ENCODE measurements at places on chromosomes 7 and 10.

- no peak for DNase-seq
Measured at GRCh38 chr7:47661051-47661714, 79.3 kb upstream of the TNS3 start.

DNA sequence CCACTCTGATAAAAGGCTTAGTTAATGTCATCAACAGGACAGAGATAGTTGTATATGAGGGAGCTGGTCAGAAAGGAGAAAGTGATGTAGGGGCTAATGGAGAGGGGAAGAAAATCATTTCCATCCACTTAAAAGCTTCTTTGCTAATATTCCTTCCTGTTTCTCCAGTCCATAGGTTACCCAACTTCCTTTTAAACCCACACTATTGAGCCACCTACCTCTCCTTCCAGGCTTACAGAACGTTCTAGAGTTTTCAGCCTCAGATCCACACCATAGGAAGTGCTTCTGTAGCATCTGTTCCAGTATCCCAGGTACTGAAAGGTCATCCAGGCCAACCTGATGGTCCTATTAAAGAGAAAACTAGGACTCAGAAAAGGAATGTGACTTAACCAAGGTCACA is 28.2 kb downstream of the STRIP2 start:
- DNase-seq, result no peak

DNA sequence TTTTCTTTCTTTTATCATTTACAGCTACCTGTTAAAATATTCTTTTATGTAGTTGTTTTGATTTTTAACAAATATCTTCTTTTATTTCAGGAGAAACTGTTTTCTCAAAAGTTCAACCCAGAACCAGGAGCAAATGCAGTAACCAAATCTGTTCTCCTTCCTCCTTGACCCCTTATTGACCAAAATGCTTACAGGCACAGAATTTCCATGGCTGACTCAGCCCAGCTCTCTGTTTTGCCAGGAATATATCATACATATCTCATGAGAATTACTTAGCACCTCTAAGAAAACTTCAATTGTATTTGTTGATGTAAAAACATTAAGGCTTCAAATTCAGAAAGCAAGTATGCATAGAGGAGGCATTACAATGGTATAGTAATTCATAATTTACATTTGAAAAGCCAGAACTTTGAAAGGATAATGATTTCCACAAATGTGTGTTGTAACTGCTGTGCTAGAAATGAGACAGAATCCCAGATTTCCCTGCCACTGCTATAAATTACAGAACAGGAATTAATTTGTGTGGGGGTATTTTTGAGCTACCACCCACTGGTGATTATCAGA is 2.2 kb downstream of the GSAP start:
- DNase-seq, result no peak

GRCh38 chr7:138622841-138623240 is 78.3 kb downstream of the SVOPL start:
- DNase-seq, result no peak

DNA sequence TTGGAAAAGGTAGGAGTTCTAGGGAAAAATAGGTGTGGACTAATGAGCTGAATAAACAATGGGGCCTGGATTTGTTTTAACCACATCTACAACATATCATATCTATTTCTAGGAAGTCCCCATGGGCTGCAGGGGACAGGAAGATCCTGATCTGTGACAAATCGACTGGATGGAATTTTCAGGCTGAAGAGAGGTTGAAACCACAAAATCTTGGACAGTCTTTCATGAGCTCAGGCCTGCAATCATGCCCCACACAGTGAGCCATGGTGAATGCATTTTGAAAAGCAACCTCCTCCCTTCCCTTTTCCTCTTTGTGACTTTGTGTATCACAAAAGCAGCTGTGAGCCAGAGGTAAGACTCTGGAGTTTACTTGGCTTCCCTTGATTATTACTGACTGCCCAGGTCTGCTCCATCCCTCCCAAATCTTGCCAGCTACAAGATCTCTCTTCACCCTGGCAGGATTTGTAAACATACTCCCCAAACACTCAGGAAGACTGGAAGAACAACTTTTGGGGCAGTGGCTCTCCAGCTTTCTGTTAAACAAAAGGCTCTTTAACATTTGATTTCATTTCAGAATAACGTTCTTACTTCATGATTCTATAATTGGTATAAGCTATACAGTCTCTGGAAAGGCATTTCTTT is 66.4 kb downstream of the ASAH2B start:
- DNase-seq, result no peak

DNA sequence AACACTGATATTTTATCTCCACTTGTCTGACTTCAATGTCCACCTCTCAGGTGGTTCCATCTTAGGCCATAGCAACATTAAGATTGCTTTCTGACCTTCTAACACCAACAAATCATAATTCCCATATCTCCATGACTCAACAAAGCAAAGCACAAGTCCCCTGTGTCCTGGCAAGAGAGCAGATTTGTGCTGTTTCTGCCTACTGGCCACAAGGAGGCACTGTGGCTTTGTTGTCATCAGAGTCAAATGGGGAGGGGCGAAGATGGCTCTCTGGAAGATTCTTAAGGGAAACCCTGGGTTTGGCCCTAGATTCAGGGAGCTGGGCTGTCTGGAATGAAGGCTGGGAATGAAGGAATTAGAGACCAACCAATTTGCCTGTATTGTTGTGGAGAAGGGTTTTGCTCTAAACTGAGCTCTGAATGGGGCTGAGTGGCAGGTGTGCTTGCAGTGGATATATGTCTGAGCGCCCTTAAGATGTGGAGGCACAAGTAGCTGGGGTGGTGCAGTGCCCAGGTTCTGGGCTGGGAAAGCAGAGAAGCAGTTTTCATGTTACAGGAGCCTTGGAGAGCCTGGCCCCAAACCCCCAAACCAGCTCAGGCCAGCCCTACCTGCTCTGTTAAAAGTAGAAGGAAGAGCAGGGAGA is 154.8 kb upstream of the PRSS58 start:
- DNase-seq, result peak; percentile 27

DNA sequence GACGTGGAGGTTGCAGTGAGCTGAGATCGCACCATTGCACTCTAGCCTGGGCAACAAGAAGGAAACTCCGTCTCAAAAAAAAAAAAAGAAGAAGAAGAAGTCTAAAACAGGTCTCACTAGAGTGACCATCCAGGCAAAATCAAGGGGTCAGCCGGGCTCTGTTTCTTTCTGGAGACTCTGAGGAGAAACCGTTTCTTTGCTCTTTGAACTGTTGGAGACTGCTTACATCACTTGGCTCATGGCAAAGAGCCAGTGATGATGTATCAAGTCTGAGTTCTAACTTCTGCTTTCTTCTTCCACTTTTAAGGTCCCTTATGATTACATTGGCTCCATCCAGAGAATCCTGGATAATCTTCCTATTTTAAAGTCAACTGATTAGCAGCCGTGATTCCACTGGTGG is 306.8 kb downstream of the WDR11 start:
- no peak for DNase-seq

DNA sequence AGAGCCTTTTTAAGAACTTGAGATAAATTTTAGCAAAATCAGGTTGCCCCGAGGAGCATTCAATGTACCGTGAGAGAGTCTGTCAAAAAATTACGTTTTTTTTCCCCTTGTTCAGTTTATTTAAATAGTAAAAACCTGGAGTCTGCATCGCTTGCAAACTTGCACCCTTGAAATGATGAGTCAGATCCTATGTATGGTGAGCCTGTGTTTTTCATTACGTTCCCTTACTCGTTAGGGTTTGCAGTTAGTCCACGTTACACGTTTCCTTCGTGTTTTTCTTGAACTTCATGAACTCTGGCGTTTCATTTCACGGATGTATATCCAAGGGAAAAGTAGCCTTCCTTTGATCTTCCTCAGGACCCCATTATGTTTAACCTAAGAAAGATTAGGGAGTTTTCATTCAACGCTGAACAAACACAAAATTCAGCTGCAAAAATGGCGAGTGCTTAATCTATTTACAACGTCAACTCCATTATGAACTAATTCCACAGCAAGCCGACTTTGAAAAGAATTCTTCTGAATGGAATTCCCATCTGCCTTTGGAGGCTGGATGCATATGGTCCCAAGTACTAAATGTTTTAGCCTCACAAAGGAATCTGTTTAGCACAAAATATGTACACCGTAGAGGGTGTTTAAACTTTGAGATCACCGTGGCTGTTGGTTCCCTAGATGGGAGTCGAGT is 182.4 kb downstream of the MYOF start:
- DNase-seq, result peak; percentile 52

DNA sequence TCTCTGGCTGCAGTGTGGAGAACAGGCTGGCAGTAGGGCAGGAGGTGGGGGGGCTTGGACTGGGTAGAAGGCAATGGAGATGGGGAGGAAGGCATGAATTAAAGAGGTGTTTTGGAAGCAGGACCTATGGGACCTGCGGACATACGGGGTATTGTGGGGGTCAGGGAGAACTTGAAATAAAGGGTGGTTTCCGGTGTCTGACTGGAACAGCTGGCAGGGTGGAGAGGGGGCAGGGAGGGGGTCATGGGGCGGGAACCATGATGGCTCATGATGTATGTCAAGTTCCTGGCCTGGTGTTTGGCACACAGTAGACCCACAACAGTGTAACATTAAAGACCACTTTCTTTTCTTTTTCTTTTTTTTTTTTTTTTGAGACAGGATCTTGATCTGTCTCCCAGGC is 5.5 kb downstream of the LHPP start:
- DNase-seq, result no peak

GRCh38 chr10:85213493-85213892 is 885.1 kb downstream of the CCSER2 start:
- no peak for DNase-seq

GRCh38 chr7:2666155-2666554 is 21.8 kb upstream of the AMZ1 start:
- DNase-seq, result no peak

- DNase-seq, result no peak
Measured at GRCh38 chr7:155964543-155964942, 152.3 kb upstream of the SHH start.

GRCh38 chr10:124616836-124617130 is 127.4 kb downstream of the FAM53B start:
- DNase-seq, result no peak

GRCh38 chr7:158556721-158557440 is 30.7 kb downstream of the PTPRN2 start:
- DNase-seq, result no peak

DNA sequence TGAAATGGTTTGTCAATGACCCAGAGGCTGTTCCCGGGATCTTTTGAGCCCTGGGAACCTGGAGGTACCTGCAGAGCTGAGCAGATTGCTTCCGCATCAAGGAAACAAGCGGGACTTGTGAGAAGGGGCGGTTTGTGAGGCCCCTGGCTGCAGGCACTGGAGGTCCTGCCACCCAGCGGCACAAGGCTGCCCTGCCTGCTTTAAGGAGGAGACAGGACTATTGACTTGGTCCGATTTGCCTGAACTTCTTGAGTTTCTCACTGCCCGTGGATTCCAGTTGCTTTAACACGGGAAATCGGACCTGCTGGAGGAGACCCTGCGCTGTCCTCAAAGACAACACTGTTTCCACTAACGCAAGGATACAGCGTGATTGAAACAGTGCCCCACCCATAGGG is 130.1 kb downstream of the DNAJB6 start:
- DNase-seq, result no peak

DNA sequence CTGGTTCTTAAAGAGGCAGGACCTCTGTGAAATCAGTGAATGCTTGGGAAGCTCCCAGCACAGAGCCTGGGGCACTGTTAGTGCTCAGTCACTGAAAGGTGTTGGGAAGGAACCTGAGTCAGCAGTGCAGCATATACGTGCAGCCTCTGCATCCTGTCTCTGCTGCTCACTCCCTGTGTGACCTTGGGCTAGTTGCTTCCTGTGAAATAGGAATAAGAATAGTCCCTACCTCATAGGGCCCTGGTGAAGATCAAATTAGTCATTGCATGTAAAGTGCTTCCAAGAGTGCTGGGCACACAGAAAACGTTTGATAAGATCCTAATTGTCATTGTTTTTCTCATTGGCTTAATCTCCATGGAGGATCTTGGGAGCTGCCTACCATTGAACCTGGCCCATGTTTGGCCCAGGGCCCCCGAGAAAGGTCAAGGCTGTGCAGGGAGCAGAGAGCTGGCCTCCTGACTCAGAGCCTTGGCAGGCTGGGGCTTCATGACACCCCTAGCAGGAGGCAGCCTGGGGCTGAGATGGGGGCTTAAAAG is 73.3 kb upstream of the COL13A1 start:
- no peak for DNase-seq

GRCh38 chr7:16317406-16317805 is 103.9 kb downstream of the CRPPA start:
- no peak for DNase-seq

DNA sequence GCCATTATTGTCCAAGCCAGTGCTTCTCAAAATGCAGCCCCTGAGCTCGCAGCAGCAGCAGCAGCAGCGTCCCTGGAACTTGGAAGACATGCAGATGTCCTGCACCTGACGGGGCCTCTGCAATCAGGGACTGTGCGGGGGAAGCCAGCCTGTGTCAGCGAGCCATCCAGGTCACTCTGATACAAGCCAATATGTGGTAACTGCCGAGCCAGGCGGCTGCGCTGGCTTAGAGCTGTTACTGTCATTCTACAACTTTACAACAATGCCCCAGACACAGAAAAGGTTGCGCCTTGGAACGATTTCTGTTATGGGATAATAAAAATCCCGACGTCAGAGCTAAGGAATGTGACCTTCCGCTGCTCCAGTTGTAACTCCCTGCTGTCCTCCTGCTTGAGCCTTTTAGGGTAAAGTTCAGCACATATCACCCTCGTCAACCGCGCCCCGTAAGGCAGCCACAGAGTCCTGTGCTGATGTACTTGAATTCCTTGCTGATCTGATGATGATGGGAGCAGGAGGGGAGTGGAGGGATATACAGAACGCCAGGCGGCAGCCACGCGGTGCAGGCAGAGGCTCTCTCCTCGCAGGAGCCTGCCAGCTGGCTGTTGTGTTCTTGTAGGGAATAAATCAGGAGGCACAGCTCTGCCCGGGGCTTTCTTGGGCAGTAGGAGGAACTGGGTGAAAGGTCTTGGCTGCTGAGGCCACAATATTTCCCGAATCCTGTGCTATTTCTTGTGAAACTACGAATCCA is 20.0 kb upstream of the CRYGN start:
- peak; percentile 50 for DNase-seq

GRCh38 chr7:98293265-98293664 is 11.8 kb downstream of the BRI3 start:
- no peak for DNase-seq

- DNase-seq, result no peak
Measured at GRCh38 chr7:150355666-150356059, 13.0 kb upstream of the REPIN1 start.
